ENCODE measurements at places on chromosomes 3 and 15.

DNA sequence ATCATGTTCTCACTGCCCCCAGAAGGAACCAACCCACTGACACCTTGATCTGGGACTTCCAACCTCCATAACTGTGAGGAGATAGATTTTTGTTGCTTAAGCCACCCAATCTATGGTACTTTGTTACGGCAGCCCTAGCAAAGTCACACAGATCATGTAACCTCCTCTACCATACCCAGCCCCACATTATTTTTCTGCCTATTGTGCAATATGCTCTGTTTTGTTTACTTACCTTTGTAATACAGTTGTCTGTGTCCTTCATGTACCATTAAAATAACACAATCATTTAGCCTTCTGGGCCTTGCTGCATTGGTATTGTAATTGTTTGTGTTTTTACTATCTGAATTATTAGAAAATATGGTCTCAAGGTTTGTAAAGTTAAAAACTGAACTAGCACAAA, 16.1 kb downstream of the NDN start:
- DNase-seq: no peak

GRCh38 chr15:92565351-92566125, 90.0 kb downstream of the FAM174B start:
- no peak for DNase-seq

GRCh38 chr3:138325990-138326389, 3.7 kb downstream of the NME9 start:
- no peak for DNase-seq

GRCh38 chr15:24857763-24858162, 97.0 kb upstream of the SNRPN start:
- no peak for DNase-seq

DNA sequence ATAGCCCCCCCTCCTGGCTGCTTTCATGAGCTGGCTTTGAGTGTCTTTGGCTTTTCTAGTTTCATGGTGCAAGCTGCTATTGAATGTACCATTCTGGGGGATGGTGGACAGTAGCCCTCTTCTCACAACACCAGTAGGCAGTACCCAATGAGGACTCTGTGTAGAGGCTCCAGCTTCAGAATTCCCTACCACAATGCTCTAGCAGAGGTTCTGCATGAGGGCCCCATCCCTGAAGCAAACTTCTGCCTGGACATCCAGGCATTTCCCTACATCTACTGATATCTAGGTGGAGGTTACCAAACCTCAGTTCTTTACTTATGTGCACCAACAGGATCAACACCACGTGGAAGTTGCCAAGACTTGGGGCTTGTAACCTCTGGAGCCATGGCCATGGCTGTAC, 1742.9 kb downstream of the SI start:
- no peak for DNase-seq

DNA sequence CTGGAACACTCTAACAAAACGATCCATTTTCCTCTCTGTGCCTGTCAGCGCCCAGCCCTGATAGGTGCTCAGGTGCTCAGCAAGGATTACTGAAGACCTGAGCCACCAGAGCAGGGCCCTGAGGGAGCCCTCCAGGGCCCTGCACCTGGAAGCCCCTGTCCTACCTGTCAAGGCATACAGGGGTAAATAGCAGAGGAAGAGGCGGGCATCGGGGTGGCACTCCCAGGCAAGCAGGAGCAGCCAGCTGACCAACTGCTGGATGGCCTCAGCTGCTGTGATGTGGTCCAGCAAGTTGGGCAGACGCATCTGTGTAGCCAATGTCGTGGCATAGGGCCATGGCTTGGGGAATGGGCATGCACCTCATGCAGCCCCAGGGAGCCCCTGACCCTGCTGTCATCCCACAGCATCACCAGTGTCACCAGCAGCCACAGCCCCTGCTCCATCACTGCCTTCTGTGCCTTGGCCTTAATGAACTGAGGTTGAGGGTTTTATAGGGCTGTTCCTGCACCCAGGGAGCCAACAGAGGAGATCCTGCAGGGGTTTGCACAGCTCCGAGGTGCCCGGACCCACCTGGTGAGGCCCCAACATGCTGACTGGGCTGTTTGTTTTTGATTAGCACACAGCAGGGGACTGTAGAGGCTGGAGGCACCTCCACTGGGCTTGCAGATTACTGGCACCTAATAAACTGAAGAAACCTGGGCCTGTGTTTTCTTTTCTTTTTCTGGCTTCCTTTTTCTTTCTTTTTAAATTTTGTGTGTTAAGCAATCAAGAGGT, 7.9 kb upstream of the WDR6 start:
- DNase-seq: no peak

DNA sequence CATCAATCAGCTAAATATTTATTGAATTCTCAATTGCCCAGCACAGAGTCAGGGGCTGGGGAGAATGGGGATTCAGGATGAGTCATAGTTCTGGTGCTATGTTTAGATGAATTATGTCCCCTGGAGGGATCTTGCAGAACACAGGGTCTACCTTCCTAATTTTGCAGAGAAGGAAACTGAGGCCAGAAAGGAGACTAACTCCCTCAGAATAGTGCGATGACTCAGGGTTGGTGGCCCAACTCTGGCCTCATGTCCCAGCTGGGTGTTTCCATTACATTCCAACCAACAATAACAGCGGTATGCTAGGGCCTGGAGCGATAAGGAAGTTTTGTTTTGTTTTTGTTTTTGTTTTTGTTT, 270.9 kb downstream of the TLE3 start:
- no peak for DNase-seq

- no peak for DNase-seq
Measured at GRCh38 chr15:79076661-79077060, 13.9 kb downstream of the RASGRF1 start.

DNA sequence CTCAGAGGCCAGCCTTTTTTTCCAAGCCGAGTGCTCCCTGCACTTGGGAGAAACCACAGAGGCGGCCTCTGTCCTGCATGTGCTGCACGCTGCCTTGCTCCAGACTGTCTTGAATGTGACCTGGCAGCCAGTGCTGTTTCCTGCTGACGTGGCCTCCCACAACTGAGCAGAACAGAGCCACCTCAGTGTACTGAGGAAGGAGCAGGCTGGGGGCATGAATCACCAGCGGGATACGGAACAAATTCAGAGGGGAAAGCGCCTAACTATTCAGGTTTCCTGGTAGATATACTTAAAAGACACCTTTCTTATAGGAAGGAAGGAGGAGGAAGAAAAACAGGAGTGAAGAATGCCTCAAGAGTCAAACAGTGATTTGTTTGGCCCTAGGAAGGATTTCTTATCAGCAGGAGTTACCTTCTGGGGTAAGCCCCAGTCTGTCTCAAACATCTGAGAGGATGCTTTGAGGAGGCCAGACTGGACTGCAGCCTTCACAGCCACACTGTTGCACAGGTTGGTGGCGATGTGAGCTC, 114.0 kb downstream of the FNDC3B start:
- DNase-seq: peak; percentile 97

- no peak for DNase-seq
Measured at GRCh38 chr15:56174649-56175048, 69.0 kb downstream of the RFX7 start.

- DNase-seq: no peak
Measured at GRCh38 chr3:129684270-129684669, 77.8 kb upstream of the PLXND1 start.

GRCh38 chr15:48109856-48110531, 10.8 kb upstream of the SLC24A5 start:
- no peak for DNase-seq

DNA sequence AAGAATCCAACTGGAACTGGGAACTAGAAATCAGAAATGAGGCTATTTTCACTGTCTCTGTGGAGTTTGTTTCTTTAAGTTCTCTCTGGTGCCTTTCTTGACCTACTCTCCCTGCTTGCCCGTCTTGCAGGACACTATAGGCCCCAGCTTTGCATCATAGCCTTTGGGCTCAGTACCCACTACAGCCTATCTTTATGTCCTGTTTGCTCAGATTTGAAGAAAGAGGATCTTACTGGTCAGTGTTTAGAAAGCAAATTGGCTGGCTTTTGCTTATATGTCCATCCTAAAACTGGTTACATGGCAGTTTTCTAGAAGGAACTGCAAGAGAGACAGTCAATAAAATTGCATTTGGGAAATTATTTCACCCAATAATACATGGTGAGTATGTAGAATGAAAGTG, 231.8 kb upstream of the TBL1XR1 start:
- no peak for DNase-seq

DNA sequence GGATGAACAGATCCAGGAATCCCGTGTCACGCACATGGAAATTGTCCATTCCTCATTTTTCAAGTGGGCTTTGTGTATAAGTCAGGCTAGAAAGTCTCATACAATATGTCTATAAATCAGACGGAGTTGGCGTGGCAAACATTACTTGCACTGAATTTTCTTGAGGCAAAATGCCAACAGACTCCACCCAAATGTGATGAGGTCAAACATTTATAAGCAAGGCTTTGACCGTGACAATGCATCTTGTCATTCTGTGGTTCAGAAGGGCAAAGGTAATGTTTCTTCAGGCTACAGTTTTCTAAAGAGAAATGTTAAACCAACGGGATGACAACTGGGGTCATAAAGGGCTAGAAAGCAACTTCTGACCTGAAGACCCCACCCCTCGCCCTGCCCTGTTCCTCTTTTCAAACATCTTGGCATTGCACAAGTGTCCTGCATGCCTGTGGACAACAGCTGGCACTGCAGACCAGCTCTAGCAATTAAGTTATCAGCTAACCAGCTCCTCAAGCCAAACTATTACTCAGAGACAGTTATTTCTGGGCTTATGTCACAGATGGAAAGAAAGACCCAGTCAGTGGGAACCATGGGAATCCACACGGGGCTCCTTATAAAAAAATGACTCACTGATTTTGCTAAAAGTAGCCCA, 36.5 kb upstream of the SPTBN5 start:
- peak; percentile 58 for DNase-seq

- DNase-seq: no peak
Measured at GRCh38 chr15:77672135-77672534, 39.4 kb upstream of the LINGO1 start.

GRCh38 chr15:56242576-56243162, 1.0 kb downstream of the RFX7 start:
- DNase-seq: no peak

DNA sequence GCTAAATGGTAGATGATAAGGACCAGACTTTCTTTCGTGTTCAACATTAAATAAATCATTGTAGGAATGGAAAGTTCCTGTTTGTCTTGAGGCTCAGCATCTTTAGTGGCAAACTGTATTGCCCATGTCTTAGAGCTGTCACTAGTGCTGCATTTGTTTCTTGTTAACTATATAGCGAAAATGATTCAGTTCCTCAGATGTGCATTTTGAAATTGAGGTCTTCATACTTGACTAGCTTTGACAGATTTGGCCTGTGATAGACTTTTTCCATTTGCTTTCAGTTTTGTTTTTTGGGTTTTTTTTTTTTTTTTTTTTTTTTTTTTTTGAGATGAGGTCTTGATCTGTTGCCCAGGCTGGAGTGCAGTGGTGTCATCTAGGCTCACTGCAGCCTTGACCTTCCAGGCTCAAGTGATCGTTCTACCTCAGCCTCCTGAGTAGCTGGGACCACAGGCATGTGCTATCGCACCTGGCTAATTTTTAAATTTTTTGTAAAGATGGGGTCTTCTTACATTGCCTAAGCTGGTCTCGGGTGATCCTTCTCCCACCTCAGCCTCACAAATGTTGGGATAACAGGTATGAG, 9.5 kb upstream of the RPLP1 start:
- no peak for DNase-seq

- DNase-seq: no peak
Measured at GRCh38 chr3:102225407-102226132, 209.2 kb upstream of the ZPLD1 start.

DNA sequence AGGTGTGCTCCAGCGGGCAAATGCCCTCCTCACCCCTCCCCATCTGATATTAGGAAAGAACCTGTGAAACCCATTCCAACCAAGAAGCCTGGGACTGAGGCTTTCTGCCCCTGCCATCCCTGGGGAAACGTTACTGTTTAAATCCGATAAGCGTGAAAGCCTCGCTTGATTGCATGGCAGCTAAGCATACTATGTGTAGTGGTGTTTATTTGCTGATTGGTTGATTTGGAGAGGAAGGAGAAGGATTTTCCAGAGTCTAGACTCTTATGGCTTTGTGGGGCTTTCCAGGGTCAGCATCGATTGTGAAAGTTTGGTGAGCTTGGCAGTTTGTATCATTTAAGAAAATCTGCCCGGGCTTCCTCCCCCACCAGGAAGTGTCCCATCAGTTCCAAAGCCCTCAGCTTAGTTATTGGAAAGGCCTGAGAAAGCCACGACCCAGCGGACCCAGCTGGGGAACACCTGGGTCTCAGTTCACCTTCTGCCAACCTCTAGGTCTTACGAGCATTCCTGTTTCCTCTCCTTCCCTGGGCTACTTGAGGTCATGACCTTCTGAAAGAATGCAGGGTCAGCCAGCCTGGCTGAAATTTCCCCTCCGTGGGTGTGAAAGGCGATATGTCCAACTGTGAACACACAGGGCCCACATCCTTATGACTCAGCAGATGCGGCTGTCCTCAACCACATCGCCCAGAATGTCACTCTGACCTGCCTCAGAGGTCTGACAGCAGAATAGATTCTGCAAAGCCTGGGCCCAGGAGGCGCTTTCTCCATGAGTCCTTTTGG, 62.8 kb upstream of the HERC1 start:
- peak; percentile 78 for DNase-seq

DNA sequence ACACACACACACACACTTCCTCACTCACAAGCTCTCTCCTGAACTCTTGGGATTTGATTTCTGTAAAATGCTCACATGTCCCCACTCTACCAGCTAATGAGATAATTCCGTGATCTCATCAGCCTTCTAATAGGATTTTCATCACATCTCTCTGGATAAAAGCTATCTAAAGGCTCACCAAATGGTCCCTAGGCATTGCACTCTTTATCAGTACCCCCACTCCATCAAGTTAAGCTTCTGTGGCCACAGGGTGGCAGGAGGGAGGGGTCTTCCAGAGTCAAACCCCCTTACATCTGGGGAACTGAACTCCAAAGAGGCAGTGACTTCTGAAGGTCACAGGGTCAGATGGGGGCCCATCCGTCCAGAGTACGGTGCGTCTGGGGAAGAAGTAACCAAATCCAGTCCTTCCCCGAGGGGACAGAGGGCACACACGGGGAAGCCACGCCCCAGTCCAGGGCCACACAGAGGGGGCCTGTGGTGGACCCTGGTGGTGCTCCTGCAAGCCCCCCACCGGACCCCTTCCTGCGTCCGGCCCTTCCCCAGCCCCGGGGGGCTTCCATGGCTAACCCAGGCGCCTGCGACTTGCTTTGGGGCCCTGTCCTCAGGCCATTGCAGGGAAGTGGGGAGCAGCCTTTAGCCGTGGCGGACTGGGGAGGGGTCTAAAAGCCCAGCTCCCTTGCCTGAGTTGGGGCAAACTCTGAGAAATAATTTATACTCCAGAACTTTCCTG, 25.5 kb downstream of the CPN2 start:
- DNase-seq: no peak

DNA sequence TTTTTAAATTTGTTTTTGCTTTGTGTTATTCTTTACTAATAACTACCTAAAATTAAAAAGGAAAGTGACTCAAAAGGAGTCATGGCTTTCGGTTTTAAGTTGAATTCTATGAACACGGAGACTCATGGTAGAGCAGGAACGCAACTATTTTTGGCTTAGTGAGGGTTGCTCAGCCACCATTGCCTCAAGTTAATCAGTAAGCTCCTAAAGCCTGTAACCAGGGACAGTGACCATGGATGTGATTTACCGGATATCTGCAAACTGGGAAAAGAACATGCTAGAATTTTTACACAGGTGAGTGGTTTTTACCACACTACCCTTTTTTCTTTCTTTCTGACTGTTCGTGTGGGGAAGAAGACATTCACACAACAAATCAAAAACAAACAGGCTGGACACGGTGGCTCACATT, 11.8 kb downstream of the SLC12A8 start:
- DNase-seq: no peak

- peak; percentile 87 for DNase-seq
Measured at GRCh38 chr15:65530318-65531111, at the start of gene HACD3. Gene HACD3 (plus strand): TSS chr15:65530463. CDS start chr15:65530632, 169 bp downstream.

GRCh38 chr3:20924646-20925385, 738.8 kb upstream of the SGO1 start:
- DNase-seq: no peak
